Gastroesophageal sphincter (tissue), 4 donors: ENCODE measurements at places on chromosomes 11 and 22.

GRCh38 chr11:18615628-18616392 is 16.2 kb downstream of the MISFA start:
- no peak for ATAC-seq

GRCh38 chr11:27020751-27021150 is 19.9 kb upstream of the BBOX1 start:
- no peak for ATAC-seq

- ATAC-seq: no peak
These were observed 96.0 kb downstream of the EXT2 start for GRCh38 chr11:44191322-44192016.

DNA sequence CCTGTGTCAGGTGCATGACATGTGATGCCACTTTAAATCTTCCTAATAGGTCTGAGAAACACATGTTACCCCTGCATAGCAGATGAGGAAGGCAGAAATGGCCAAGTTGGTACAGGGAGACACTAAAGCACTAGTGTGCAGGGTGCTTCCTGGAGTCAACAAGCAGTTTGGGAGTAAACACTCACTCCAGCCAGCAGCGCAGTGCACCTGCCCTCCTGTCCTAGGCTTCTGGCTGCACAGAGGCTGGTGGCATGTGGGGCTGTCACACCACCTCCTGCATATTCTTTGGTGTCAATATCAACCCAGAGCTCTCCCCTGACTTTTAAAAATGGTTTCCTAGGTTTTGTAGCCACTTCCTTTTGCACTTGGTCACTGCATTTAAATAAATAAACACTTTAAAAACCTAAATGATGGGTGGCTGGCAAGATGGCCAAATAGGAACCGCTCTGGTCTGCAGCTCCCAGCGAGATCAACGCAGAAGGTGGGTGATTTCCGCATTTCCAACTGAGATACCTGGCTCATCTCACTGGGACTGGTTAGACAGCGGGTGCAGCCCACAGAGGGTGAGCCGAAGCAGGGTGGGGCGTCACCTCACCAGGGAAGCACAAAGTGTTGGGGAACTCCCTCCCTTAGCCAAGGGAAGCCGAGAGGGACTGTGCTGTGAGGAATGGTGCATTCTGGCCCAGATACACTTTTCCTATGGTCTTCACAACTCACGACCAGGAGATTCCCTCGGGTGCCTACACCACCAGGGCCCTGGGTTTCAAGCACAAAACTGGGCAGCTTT is 33.5 kb downstream of the GAB4 start:
- no peak for ATAC-seq

DNA sequence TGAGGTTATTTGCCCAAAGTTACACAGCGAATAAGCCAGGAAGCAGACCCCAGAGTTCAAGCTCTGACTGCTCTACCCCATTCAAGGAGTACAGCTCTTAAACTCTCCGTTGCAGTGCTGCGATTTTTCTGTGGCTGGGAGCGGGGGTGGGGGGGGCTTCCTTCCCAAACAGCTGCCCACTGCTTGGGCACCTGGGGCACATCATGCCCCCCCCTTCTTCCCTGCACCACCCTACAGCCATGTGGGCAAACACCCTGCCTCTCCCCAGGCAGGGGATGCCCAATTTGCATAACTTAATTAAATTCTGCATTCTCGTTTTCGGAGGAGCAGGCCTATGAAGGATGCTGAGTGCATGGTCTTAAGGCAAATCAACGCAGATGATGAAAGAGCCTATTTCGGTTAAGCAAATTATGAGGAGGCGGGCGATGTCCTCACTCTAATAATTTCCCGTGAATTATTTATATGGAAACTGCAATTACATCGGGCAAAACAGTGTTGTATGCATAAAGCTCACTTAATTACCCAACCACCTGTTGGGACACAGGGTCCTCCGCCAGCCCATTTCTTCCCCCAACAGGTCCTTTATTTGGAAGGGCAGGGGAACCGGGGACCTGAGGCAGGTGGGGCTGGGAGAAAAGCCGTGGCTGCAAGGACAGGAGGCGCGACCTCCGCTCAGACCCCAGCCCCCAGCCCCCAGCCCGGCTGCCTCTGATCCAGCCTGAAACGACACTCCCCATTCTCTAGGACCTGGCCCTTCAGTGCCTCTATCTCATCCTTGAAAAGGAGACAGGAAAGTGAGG is 610.5 kb downstream of the BUD13 start:
- no peak for ATAC-seq

GRCh38 chr11:19664886-19665548 is 47.6 kb upstream of the NAV2 start:
- peak; percentile 31 for ATAC-seq

GRCh38 chr11:96155627-96156378 is 187.2 kb downstream of the MAML2 start:
- ATAC-seq: peak; percentile 46

DNA sequence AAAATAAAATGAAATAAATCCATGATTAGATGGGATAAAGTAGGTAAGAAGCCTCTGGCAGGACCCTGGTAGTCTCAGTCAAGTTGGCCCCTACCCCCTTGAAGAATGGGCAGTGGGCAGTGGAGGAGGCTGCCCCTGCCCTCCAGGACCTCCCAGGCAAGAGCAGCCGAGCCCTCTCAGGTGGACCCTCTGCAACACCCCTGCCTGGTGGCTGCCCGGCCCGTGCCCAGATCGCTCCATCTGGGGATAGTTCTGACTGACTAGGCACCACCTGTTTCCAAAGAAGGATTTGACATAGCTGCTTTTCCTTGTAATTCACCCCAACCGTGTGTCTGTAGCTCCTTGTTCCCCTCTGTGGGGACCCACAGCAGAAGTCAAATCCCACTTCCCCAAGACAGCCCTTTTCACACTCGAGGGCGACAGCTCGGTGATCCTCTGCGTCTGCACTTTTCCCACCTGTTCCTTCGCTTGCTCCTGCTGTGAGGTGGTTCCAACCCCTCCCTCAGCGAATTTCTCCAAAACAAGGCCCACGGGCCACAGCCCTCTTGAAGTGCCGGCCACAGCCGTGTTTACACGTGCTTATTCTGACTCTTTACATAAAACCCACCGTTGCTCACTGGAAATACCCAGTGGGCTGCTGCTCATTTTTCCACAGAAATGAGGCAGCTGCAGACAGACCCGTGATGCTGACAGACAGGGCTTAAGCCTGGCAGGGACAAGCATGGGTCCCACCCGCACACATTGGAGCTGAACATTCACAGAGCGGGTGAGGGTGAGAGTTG is 5.5 kb upstream of the TMPRSS13 start:
- ATAC-seq: no peak

DNA sequence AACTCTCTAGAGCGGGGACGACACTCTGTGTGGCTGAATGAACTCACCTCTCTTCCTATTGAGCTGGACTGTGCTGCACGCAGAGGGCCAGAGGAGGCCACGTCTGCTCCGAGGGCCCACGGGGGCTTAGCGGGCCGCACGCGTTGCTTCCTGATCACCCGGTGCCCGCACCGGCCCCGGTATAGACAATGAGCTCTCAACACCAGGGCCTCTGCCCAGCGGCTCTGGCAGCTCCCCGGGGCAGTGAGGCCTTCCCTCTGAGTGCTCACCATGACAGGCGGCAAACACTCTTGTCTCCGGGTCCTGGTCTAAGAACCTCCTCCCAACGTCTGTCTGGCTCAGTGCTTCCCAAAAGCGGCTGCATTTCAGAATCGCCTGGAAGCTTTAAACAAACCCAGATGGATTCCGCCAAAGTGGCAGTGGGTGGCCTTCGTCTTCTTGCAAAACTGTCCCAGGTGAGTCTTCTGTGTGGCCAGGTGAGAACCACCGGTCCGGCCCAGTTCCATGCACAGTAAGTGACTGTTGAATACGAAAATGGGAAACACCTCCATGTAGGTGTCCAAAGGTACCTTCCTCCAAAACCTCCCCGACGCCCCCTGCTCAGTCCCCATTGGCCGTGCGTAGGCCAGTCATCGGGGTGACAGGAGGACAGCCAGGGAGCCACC is 47.8 kb upstream of the CCND1 start:
- ATAC-seq: no peak

- no peak for ATAC-seq
These were observed 20.3 kb downstream of the GLB1L2 start for GRCh38 chr11:134352111-134352510.

DNA sequence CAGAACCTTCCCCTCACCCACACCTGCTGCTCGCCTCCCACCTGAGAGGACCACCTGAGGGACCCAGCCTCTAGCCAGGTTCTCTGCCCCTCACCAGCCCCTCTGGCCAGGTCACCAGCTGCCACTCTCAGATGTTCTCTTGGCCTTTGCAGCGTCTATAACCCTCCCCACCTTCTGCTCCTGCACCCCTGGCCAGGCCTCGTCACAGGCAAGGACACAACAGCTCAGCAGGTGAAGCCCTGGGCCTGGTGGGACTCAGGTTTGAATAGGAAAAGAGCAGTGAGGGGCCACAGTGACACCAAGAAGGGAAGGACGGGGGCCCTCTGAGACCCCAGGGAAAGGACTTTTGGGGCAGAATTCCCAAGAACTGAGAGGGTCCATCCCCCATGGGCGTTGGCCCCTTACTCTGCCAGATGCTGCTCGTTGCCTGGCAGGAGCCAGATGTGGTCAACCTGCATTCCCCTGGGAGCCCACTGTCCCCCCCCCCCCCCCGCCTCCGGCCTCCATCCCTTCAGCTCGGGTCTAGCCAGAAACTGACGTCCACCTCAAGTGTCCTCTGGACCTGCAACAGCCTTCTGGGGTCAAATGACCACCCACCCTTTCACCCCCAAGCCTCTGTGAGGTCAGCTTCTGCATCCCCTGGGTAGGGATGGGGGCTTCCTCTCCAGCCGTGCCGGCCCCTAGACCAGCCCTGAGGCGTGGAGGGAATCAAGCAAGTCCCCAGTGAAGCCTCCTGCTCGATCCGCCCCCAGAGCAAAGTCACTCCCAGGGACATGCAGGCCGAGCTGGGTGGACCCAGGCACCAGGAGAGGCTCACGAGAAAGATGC is 28.7 kb downstream of the SBF1 start:
- no peak for ATAC-seq

- no peak for ATAC-seq
These were observed 24.6 kb downstream of the STIM1 start for GRCh38 chr11:3879967-3880542.

DNA sequence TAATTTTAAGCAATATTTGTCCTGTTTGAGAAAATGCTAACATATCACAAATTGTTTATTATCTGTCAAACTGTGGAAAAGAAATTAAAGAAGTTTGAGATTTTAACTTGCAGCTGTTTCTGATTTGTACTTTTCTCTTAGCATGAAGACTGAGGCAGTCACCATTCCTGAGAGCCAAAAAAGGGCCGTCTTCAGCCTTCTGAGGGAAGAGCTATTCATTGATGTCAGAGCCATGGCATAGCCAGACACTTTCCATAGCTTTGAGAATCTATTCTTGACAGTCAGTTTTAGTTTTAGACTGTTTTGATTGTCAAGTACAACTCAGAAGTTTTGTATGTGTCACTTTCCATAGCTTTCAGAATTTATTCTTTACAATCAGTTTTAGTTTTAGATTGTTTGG is 32.1 kb downstream of the YAP1 start:
- no peak for ATAC-seq

DNA sequence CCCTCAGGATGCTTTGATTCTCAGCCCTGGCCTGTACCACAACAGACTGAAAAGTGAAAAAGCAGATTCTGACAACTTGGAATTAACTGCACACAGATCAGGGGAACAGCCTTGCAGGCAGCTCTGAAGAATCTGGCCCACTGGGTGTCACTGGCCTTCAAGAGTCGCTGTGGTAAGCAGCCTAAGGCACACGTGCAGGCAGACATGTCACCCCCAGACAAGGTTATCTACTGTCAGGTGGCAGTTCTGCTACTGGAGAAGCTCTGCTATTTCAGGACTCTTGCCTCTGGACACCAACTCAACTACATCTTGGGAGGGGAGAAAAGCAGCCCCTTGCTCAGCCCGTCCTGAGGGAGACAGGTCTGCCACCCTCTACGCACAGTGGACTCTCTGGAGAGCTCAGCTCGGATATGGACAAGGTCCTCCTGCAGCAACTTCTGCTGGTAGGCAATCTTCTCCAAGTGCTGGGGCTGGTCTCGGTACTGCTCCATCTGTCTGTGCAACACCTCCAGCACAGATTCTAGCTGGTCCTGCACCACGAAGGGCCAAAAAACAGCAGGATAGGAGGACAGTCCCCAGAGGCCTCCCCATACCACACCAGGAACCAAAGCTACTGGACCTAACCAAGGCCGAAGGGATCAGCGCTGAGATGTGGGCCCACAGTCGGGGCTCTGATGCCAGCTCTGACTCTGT is 63.0 kb downstream of the C11orf58 start:
- no peak for ATAC-seq

DNA sequence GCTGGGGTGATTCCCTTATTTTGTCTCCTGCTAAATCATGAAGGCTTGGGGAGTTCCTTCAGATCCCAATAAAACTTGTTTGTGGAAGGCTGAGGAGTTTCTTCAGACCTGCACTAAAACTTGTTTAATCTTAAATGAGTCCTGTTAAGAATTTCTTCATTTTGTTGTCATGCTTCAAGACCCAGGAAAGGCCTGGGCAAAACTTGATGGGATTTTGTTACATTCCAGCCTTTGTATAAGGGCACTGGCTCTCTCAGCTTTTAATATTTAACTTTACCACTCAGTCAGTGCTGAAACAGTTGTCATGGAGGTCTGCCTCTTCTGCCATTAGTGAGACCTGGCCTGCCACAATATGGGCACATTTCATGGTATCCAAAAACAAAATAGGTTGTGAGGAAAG is 699.0 kb downstream of the ETS1 start:
- no peak for ATAC-seq

- no peak for ATAC-seq
These were observed 566.4 kb downstream of the METTL15 start for GRCh38 chr11:28674433-28675103.

DNA sequence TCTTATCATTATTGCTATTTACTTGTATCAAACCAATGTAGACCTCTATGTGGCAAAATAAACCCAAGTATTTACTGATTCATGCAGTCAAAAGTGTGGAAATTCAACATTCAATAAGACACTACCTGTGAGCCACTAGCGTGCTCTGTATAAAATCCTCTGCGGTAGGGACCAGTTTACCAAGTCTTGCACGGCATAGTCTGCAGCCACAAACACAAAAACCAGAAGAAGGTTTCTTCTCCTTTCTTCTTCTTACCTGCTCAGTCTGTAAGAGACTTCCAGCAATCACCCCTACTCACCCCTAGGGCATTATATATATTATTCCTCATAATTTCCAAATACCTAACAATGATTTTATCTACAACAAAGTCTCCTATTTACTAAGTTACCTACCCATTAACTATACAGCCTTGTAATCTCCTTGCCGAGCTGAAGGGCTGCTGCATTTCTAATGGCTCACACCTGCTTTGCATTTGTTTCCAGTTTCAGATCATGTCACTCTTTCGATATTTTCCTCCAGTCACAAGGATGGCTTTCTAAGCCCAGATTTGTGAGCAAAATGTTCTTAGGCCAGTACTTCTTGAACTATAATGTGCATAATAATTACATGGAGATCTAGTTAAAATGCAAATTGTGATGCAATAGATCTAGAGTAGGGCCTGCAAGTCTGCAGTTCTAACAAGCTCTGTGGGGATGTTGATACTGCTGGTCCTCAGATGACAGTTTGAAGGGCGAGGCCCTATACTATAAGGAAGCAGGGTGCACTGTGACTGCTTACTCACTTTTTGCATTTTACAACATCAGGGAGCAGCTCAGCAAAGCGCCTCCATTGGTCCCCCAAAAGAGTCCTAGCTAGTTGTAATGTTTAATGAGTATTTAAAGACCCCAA is 191.9 kb upstream of the DDI1 start:
- no peak for ATAC-seq
